ENCODE measurements at places on chromosomes 3 and 15. TPM values are rescaled to one million over a fixed set of nuclear protein-coding genes. Genes with fewer than 3 reads are reported as not detected.

- DNase-seq: no peak
Observed at GRCh38 chr15:55255714-55256113, 33.9 kb downstream of the RAB27A start.

- no peak for DNase-seq
Observed at GRCh38 chr3:56655709-56656108, 27.4 kb downstream of the TASOR start.

DNA sequence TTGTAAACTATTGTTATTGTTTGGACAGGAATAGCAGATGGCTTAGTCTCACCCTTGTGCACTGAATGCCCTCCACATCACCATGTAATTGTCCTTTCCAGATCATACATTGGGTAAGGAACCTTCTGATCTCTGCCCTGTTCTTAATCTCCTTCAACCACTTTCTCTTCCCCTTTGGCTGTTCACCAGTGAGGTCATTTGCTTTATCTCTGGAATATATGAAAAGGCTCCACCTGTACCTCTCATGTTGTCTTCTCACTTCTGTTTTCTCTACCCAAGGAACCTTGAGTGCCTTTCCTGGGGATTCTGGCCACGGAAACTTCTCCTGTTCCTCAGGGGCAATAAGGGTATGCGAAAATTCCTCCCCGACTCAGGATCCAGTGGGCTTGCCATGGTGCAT lies 28.5 kb downstream of the MCTP2 start:
- no peak for DNase-seq

- DNase-seq: no peak
Observed at GRCh38 chr3:146682171-146682570, 77.0 kb upstream of the PLSCR5 start.

DNA sequence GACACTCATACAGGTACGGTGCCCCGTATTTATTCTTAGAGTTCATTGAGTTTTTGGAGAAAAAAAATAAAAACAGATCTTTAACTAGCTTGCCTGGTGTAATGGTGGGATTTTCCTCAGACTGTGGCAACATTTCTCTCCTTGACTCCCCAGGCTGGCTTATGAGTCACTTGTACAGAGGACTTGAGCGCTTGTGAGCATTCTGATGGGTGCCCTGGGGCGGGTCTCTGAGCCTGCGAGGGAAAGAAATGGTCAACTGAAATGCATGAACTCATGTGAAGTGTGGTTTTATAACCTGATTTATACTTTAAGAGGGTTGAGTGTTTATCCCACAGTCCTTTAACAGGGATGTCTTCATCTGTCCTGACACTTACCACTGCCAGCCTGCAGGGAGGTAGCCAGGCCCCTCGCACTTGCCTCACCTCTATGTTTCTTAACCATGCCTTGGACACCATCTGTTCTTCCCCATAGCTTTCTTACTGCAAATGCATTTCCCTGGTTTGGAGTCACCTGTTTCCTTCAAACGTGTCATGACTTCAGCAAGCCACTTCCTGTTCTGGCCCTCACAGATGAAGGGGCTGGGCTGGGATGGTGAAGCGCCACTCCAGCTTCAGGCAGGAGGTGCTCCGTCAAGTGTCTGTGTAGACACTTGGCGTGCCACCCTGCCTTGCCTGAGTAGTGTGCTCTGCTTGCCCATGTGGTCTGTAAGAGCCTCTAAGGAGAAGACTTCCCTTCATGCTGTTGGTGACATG lies 118.7 kb downstream of the PDE8A start:
- DNase-seq: no peak

GRCh38 chr3:51622413-51622812 lies 48.6 kb upstream of the TEX264 start:
- no peak for DNase-seq

SIN3A gene
- total RNA-seq: 32.3 TPM

MYZAP gene
- total RNA-seq: 452 TPM

All from left cardiac atrium (tissue), 4 donors.